ENCODE measurements at places on chromosomes 13 and 19. TPM values are rescaled to one million over a fixed set of nuclear protein-coding genes. Genes with fewer than 3 reads are reported as not detected.
A peak's percentile ranks its signal among the peaks of the same experiment; 100 is the strongest.

- DNase-seq, result no peak
Measured at GRCh38 chr13:87093399-87093798, 577.8 kb upstream of the SLITRK5 start.

DNA sequence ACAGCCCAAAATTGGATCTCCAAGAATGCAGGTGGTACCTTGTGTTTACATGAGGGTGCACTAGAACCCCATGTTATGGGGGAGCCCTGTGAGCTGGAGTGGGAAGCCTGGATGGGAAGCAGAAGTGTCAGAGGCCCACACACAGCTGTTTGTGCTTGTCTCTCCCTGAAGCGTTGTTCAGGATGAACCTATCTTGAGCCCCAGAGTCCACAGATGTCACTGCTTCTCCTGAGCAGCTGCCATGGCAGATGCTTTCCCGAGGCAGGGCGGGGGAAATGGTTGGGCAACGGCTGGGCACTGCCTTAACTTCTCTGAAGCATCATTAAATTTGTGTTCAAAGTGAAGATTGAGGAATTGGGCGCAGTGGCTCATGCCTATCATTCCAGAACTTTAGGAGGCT lies 17.1 kb upstream of the CHST8 start:
- DNase-seq, result no peak

- DNase-seq, result no peak
Measured at GRCh38 chr13:95451656-95452055, 100.9 kb upstream of the CLDN10 start.

- DNase-seq, result peak; percentile 60
Measured at GRCh38 chr13:23433171-23434153, at the start of gene SACS. TSS of gene SACS (minus strand) at chr13:23433702. CDS start at chr13:23411239, 22,463 bp downstream.

ATP8A2 gene
- total RNA-seq, result 14.2 TPM

TBXA2R gene
- 1.3 TPM for total RNA-seq

DNA sequence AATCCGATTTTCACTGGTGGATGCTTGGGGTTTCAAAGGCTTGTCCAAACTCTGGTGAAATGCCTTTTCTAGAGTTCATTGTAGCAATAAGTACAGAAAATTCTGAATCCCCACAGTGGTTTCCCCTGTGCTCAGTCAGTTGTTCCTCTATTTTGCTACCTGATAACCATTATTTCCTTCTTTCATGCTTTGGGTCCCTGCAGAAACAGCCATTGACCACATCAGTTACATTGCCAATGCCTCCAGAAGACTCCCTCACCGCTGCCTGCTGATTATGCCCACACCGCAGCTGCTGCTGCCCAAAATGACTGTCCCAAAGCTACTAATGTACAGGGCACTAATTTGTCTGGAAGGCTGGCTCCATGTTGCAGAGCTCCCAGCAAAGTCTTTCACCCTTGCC lies 517.3 kb downstream of the KLF12 start:
- no peak for DNase-seq

FCER2 gene
- 0.79 TPM for total RNA-seq

DNA sequence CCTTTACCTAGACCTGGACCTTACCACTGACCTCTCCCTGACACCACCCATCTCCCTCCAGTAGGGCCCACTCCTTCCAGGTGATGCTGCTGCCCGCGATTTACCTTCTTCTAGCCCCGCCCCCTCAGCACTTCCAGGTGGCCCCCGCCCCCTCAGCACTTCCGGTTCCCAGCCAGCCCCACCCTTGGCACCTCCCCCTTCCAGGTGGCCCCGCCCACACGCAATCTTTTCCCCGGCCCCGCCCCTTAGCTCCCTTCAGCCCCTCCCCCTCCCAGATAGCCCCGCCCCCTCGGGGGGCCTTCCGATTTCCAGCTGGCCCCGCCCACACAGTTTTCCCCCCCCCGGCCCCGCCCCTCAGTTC lies 586 bp downstream of the LIG1 start:
- DNase-seq, result peak; percentile 90

NCR1 gene
- total RNA-seq, result 0.31 TPM

RASAL3 gene
- total RNA-seq, result 2.7 TPM

DNA sequence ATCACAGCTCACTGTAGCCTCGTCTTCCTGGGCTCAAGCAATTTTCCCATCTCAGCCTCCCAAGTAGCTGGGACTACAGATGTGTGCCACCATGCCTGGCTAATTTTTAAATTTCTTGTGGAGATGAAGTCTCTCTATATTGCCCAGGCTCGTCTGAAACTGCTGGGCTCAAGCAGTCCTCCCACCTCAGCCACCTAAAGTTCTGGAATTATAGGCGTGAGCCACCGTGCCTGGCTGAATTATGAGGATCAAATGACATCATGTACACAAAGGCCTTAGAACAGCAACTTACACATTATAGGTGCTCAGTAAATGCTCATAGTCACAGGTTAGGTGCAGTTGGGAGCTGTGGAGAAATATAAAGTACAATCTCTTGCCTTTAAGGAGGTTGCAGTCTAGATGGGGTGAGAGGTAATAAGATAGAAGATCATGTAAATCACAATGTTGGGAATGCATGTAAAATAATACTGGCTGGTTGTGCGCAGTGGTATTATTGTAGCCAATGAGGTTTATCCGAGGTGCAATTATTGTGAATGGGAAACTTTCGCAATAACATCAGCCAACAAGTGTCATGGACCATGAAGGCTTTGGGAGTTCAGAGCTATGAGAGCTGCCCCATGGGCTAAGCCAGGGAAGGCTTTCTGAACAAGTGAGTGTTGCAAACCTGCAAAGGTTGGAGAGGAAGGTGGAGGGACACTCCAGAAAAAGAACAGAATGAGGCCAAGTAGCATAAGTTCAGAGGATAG lies 29.8 kb upstream of the CXCL17 start:
- no peak for DNase-seq

DNA sequence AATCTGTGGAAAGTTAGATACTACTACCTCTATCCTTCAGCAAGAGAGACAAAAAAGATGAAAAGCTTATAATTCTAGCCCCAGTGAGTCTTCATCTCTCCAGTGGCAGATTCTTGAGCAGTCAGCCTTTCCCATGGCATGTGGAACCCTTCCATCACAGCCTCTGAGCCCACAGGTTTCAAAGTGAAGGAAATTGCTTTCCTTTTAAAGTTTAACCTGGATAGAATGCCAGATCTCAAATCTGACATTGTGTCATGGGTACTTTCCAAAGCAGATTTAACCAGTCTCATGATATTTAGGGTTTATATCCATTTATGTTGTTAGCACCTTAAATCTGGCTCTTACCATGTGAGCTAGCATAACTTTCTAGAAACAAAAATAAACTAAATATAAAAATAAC lies 39.3 kb downstream of the POLR1D start:
- no peak for DNase-seq

- no peak for DNase-seq
Measured at GRCh38 chr19:369876-370275, 25.3 kb upstream of the MIER2 start.

GRCh38 chr13:87777387-87777786 lies 106.2 kb downstream of the SLITRK5 start:
- DNase-seq, result no peak

PRPF31 gene
- 66.6 TPM for total RNA-seq

- no peak for DNase-seq
Measured at GRCh38 chr13:40146611-40147117, 491.2 kb downstream of the COG6 start.

CGB7 gene
- 3.0 TPM for total RNA-seq

DNA sequence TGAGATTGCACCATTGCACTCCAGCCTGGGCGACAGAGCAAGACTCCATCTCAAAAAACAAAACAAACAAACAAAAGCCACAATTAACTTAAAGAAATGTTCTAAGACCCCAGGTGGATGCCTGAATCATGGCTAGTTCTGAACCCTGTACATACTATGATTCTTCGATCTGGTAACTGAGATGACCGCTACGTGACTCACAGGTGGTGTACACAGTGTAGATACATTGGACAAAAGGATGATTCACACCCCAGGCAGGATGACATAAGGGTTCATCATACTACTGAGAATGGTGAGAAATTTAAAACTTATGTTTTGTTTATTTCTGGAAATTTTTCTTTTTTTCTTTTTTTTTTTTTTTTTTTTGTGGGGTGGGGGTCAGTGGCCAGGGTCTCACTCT lies 6.5 kb downstream of the ZNF426 start:
- DNase-seq, result no peak

ELSPBP1 gene
- total RNA-seq, result 0.25 TPM

HAUS5 gene
- 33.9 TPM for total RNA-seq

DNA sequence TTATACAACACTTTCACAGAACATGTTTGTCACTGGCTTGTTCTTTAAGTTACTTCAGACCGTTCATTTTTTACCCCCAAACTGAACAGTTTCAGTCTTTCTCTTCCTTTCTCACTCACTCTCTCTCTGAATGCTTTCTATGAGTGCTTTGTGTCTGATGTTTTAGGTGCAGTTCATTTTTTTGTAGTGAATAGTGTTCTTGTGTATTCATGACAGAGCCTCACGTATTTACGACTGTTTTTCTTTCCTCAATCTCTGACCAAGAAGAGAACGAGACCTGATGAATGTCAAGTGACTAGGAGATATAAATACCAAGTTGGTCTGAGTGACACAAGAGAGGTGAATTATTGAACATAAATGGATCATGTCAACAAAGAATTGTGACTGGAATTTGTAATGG lies 1525.0 kb upstream of the MIR17HG start:
- DNase-seq, result no peak

ZNF836 gene
- total RNA-seq, result 9.2 TPM

DNA sequence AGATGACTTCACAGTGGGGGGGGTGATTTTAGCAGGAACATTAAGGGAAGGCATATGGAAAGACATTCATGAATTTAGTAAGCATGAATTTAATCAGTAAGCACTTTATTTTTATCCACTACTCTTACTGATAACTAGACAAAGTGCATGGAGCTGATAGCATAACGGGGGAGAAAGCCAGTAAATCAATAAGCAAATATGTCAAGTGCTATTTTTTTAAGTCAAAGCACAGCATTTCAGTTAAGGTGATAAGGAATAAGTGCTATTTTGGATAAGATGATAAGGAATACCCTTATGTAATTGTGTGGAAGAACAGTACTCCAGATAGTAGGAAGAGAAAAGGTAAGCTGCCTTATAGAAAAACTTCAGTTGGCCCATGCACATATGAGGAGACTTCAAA lies 19.4 kb downstream of the UFM1 start:
- DNase-seq, result no peak

DNA sequence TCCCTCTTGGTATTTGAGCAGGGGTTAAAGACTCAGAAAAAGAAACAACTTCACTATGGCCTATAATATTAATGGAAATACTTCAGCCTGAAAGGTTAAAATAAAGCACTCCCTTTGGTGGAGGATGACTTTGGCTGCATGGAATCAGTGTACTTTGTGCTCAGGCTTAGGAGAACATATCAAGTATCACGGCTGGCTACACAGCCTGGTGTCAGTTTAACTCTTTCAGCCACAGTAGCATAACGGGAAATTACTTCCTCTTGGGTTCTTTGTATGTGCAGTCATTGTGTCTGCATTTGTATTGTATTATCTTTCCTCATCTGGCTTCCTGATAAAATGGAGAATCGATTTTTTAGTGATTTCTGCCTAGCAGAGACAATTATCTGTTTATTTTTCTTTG lies 239.0 kb downstream of the GGACT start:
- no peak for DNase-seq

MBNL2 gene
- 69.4 TPM for total RNA-seq

SIGLEC8 gene
- total RNA-seq, result 0.31 TPM

- DNase-seq, result no peak
Measured at GRCh38 chr19:42120276-42120980, 11.8 kb downstream of the POU2F2 start.

SAMD1 gene
- total RNA-seq, result 72.9 TPM

- DNase-seq, result no peak
Measured at GRCh38 chr13:82791035-82791434, 1091.2 kb downstream of the SLITRK1 start.

GSX1 gene
- not detected for total RNA-seq

SKA3 gene
- 8.1 TPM for total RNA-seq

DNA sequence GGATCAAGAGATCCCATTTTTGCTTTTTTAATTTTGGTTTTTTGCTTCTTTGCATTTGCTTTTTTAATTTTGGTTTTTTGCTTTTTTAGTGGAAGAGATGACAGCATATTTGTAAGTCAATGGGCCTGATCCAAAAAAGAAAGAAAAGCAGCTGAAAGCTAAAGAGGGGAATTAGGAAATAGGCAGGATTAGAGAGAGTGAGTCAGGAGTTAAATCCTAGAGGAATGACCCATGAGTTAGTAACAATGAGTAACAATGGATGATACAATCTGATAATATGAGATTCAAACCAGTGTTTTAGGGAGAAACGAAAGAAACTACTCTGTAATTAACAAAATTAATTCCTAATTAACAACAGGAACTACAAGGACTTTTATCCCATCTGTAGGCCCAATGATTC lies 111.2 kb upstream of the SGCG start:
- no peak for DNase-seq

- DNase-seq, result peak; percentile 86
Measured at GRCh38 chr19:4455719-4456475, 1.7 kb downstream of the UBXN6 start.

GRCh38 chr19:7505682-7506384 lies 10.1 kb upstream of the ZNF358 start:
- peak; percentile 51 for DNase-seq

DNA sequence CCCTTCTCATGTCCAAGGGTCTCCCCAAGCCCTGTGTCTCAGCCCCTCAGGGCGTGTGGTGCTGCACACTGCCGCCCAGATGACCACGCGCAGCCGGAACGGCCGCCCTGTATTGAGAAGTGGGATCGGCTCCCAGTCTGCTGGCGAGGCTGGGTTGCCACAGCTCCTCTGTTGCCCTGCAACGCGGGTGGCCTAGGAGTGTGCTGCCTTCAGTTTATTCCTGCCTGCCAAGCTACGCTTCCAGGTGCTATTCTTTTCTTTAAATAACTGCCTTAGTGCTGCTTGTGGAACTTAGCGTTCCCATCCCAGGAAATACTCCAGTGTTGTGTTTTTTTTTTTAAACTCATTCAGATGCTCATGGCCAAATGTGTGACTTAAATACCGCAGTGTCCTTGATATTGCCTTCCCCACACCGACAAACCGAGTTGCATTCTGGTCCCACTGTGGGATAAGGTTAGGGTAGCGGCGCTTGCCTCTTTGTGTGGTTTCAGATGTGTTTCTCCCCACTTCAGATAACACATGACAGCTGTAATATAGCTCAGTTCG lies 16.6 kb downstream of the ACTN4 start:
- peak; percentile 50 for DNase-seq

DNA sequence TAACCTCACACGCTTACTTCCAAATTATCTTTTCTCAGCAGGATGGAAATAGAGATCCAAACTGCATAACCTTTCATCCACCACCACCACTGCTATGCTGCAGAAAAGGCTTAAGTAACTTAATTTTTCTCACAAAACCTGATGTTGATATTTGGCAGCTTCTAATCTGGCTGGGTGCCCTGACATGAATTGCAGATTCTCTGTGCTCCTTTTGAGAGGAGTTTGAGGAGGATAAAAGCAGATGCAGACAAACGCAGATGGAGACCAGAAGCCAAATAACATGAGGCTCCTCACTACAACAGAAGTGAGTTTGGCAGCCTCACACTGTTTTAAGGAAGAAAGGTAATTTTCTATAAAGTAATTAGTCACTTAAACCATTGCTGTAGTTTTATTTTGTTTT lies 646.2 kb upstream of the ATXN8OS start:
- DNase-seq, result no peak

Data from testis (tissue), 5 donors.